ENCODE measurements at places on chromosomes 1 and 21.

GRCh38 chr1:160351629-160352028, 8.4 kb downstream of the NCSTN start:
- DNase-seq, result no peak

DNA sequence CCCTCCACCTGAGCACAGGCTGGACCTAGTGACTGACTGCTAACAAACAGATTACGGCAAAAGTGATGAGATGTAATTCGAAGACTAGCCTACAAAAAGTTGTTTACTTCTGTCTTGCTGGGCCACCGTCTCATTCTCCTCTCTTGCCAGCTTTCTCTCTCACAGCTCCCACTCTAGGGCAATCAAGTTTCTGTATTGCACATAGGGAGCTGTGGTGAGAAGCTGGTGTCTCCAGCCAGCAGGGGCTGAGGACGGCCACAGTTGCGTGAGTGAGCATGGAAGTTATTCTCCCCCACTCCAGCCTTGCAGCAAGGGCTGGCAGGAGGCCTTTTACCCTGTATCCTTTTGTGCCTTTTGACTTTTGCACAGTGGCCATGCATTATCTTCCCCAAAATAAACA, 8.6 kb upstream of the COL6A2 start:
- no peak for DNase-seq

DNA sequence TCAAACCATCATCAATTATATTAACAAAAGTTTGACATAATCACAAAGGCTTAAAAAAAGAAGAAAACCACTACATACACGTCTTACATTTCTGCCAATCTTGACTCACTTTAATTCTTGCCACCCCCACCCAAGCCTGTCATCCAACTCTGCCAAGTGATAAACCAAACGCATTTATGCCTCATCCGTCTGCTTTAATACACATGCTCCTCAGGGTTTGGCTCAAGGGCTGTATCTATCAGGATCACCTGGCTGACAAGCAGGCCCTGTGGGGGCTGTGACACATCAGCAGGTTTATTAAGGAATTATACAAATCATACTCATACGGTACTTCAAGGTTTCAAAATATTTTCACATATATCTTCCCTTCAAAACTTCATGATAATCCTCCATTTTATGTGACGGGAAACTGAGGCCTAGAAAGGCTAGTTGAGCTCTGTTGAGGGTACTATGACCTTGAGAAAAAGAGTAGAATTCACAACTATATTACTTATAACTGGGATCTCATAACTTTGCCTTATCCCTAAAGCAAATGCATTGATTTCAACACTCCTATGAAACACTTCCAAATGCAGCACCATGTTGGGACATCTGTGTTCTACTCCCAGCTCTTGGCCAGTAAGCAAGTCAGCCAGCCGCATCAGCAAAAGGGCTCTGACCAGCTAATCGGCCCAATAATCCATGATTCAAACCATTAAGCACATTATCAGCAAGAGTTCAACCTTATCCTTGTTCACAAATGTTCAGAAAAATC, 8.7 kb downstream of the SORT1 start:
- DNase-seq, result no peak

GRCh38 chr1:32330558-32331151, 5.4 kb downstream of the MARCKSL1 start:
- DNase-seq, result no peak

- no peak for DNase-seq
Observed at GRCh38 chr1:157007306-157007705, 38.2 kb downstream of the ARHGEF11 start.

GRCh38 chr21:42671778-42672593, 18.6 kb downstream of the PDE9A start:
- no peak for DNase-seq

DNA sequence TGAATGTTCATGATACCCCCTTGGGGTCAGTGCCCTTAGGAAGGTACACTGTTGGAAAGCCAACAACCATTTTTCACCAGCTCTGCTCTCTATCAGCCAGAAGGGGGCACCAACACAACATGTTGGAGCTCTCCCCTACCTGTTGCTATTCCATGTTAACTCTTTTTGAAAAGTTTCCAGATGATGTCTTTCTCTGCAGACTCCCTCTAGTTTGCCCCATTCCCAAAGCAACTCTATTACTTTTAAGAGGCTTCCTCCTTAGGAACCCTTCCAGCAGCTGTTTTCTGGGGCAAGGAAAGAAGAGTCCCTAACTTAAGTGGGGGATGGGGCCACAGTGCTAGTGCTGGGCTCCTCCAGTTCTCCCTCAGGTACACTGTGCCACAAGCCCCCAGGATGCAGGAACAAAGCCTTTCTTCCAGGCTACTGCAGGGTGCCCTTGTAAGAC, 22.9 kb upstream of the NDC1 start:
- DNase-seq, result no peak

DNA sequence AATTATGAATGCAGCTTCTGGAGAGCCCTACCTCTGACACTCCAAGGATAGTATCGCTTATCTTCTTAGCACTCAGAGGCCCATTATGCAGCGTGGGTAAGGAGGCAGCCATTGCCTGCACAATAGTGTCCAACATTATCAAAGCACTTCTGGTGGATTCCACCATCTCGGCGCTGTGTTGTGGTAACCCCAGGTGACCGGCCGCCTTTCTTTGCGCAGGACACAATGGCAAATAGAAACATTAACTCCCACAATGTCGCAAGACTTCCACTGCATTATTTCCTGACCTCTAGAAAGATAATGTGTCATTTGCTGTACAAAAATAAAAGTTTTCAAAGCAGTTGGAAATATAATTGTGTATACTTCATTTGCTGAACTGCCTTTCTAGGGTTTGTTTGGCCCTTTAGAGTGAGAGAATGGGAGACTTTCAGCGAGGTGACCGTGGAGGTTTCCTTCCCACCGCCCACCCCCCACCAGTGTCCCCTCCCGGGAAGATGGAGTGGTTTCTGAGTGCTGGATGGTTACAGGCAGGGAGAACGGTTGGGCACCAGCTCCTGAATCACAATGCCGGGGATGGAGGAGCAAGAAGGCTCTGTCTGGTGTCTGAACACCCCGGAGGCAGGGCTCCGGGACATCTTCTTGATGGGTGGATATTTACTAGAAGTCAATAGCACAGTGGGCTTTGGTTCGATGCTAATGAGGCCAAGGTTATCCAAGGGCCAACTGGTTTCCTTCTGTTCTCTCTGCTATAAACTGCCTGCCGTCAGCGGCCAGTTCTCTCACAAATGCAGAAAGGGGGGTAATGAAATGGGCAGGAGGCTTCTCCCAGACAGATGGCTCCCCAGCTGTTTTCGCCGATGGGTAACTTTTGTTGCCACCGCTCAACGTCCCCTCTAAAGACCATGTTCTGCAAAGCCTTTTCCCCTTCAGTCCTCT, 215.4 kb upstream of the PROX1 start:
- no peak for DNase-seq

- no peak for DNase-seq
Observed at GRCh38 chr1:57163325-57163724, 197.5 kb upstream of the C8B start.

- DNase-seq, result no peak
Observed at GRCh38 chr1:151539321-151540020, 638 bp upstream of the TUFT1 start.

GRCh38 chr1:239816081-239816782, 275.5 kb upstream of the FMN2 start:
- DNase-seq, result no peak

- DNase-seq, result no peak
Observed at GRCh38 chr1:101193733-101194169, 43.1 kb upstream of the S1PR1 start.

GRCh38 chr21:27700974-27701614, 734.2 kb upstream of the ADAMTS5 start:
- DNase-seq, result no peak

GRCh38 chr1:225514671-225515081, 86.8 kb upstream of the LBR start:
- DNase-seq, result no peak

GRCh38 chr1:55970526-55971110, 608.7 kb downstream of the PLPP3 start:
- DNase-seq, result no peak

- DNase-seq, result no peak
Observed at GRCh38 chr1:151713044-151713443, 3.6 kb downstream of the CELF3 start.

- DNase-seq, result no peak
Observed at GRCh38 chr1:117655220-117655577, 49.4 kb downstream of the TENT5C start.

DNA sequence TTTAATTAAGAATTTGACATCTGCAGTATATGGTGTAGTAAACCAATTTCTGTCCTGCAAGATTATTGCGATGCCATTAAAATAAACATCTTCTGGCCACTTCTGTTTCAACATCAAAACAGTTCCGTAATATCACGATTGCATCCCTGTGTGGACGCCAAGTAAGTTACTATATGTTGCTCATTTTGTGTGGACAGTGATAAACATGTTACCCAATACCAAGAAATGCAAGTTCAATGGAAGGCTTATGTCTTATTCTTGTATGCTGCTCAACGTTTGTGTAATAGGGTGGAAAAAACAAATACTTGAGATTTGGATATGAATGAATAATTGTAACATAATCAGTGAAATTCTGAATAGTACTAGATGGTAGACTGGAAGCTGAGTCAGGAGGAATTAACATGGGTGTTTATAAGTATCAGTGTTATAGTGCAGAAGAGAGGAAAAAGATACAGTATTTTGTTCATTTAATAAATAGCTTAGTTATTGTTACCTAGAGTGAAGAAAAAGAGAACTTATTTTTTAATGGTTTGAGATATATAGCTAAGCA, 15.2 kb downstream of the TTC3 start:
- DNase-seq, result no peak

DNA sequence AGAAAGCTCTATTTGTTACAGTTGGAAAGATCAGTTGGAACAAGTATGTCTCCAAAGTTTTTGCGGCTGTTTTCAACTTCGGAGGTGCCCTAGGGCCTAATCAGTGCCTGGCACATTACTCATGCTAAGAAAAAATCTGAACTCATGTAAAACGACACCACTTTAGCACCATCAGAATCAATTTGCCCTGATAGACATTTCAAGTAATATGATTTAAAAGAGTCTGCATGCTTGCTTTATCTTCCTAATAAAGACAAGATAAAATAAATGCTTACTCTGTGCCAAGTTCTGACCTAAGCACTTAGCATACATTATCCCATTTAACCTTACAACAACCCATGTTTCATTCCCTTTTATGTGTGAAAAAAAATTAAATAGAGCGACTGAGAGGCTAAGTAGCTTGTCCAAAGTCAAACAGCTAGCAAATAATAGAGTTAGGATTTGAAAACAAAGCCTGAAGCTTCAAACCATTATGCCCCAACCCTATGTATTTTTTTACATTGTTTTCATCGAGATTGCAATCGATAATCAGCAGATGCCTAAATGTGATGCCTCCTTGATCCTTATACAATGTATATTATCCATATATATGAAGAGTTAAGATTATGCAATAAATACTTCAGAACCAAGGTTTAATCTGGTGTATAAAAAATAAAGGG, 91.3 kb downstream of the DENND1B start:
- no peak for DNase-seq

- no peak for DNase-seq
Observed at GRCh38 chr1:221632072-221632471, 109.8 kb downstream of the DUSP10 start.

GRCh38 chr1:182392050-182393028, 749 bp upstream of the GLUL start:
- DNase-seq, result no peak

GRCh38 chr1:21869620-21870121, 57.6 kb downstream of the LDLRAD2 start:
- no peak for DNase-seq

GRCh38 chr21:35724156-35724555, 336.2 kb downstream of the SETD4 start:
- DNase-seq, result no peak

DNA sequence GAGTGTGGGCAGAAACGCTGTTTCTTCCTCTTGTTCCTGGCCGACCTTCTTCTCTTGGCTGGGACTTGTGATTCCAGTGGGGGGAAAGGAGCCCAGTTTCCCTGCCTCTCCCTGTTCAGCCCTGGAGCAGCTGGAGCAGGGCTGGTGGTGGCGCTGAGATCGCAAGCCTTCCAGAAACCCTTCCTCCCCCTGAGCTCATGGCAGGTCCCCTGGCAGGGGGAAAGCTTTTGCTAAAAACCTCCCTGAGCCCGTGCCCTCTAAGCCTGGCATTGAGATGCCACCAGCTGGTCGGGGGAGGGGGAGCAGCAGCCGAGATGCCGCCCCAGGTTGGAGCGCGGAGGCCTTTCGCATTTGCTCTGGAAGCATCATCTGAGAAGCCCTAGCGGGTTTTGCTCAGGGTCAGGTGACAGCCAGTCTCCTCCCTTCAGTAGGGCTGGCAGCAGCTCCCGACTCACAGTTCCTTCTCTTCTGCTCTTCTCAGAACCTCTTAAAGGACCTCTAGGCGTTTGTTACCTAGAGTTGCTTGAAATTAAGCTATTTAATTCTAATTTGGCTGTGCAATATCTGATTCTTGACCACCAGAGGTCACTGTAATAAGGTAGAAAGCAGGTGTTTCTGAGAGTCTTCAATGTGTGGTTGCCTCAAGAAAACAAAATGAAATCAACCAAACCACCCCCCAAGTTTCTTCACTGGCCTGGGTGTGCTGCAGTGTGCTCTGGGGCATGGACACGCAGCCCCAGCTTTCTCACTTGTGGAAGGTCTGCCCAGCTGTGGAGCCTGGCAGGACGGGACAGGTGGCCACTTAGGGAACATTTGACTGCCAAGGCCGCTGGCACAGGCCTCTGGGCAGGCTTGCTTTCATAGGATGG, 257.3 kb downstream of the CAMTA1 start:
- no peak for DNase-seq

GRCh38 chr1:33962061-33962460, 98.2 kb downstream of the HMGB4 start:
- DNase-seq, result no peak

DNA sequence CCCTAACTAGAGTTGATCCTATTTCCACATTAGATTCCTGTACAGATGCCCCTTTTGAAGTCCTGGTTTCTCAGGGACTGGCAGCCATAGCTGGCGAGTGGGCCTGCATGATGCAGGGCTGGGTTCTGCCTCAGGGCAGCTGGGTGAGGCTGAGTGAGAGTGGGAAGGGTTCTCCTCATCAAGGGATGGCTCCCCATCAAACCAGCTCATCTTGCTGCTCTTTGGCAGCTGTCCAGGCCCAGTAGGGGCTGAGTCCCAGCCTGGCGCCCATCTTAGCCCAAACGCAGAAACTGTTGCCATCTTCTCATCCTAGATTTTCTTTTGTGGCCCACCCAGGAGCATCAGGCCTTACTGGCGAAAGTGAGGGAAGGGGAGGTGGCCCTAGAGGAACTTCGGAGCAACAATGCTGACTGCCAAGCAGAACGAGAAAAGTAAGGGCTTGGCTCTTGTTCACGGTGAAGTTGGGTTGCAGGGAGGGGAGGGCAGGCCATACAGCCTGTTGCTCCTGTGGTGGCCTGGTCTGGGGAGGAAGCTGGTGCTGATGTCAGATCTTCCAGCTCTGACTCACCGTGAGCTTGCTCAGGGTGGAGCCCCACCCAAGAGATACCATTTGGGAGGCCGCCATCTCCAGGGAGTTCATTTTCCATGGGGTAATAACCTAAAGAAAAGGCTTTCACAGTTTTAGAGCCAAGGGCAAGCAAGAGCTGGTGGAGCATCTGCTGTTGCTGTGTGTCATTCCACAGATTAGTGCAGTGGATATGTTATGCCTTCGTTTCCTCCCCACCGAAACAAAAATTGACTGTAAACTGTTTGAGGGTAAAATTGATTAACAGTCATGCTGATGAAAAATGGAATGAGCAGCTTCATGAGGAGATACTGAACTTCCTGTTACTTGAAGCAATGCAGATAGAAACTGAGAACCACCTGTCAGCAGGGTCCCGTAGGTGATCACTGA, 34.7 kb downstream of the TUFT1 start:
- no peak for DNase-seq

Measured in cortex of kidney (tissue), 1 donor.